ENCODE measurements at places on chromosomes 7 and 10.

- DNase-seq: no peak
Observed at GRCh38 chr7:22559829-22560489, 60.0 kb upstream of the STEAP1B start.

DNA sequence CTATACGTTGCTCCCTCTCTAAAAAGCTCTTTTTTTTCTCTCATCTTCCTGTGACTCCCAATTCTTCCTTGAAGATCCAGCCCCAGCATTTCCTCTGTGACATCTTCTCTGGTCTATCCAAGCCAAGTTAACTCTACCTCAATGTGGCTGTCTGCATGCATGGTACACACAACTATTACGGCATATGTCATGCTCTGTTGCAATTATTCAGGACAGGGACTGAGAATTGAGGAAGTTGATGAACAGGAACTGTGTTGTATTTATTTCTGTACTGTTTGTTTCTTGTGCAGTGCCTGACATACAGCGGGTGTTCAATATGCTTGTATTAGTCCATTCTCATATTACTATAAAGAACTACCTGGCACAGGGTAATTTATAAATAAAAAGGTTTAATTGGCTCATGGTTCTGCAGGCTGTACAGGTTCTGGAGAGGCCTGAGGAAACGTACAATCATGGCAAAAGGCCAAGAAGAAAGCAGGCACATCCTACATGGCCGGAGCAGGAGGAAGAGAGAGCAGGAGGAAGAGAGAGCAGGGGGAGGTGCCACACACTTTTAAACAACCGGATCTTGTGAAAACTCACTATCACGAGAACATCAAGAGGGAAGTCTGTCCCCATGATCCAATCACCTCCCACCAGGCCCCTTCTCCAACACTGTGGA lies 6.3 kb downstream of the TRPV5 start:
- DNase-seq: no peak

DNA sequence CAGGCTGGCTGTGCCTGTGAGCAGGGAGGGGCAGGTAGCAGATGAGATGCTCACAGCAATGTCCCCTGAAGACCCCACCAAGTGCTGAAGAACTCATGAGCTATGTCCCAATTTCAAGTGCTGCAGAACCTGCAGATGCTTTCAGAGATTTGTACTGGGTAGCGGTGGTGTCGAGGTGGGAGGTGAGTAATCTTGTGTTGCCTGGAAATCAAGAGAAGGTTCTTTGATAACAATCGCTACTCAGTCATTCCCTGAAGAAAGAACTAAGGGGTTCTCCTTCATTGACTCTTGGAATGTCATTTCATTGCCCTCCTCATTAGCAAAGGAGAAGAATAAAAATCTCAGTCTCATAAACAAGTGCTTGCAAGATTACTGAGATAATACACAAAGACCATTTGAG lies 246.4 kb downstream of the EMX2 start:
- no peak for DNase-seq

GRCh38 chr7:143384148-143384547 lies 3.0 kb downstream of the ZYX start:
- no peak for DNase-seq

DNA sequence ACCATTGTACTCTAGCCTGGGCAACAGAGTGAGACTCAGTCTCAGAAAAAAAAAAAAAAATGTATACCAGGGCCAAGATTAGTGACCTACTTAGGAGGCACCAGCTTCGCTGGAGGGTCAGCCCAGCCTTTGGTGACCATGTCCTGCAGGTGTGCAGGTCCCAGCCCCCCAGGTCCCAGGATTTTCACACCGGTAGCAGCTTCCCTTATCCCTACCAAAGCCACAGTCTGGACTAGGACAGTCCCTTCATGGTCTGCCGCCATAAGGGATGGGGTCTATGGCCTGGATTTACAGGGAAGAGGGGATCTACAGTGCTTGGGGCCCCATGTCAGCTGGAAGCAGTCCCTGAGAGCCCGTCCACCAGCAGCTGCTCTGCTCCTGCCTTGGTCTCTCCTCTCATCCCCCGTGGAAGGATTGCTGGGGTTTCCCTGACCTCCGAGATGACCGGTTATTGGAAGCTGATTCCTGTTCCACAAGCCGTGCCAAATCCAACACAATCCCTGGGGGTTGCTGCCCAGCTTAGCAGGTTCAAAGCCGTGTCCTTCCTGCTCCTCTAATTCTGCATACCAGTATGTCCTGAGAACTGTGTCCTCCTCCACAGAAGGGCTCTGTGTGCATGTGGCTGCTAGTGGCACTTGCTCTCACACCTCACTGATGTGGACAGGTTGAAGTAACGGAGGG lies 11.0 kb upstream of the NDUFB2 start:
- no peak for DNase-seq

All from stimulated activated CD4-positive, alpha-beta T cell treated with anti-CD3 and anti-CD28 coated beads, Interleukin-1b, Interleukin-23, amount 100 ng/mL, for 1 hour (primary cell).